ENCODE measurements at places on chromosomes 4 and X.
A peak's percentile ranks its signal among the peaks of the same experiment; 100 is the strongest.

GRCh38 chr4:107599841-107600240 is 120.2 kb downstream of the PAPSS1 start:
- DNase-seq, result peak; percentile 2

- DNase-seq, result peak; percentile 76
Observed at GRCh38 chr4:150867148-150867547, 147.9 kb downstream of the LRBA start.

- DNase-seq, result no peak
Observed at GRCh38 chr4:80197601-80198440, 518 bp downstream of the PRDM8 start.

DNA sequence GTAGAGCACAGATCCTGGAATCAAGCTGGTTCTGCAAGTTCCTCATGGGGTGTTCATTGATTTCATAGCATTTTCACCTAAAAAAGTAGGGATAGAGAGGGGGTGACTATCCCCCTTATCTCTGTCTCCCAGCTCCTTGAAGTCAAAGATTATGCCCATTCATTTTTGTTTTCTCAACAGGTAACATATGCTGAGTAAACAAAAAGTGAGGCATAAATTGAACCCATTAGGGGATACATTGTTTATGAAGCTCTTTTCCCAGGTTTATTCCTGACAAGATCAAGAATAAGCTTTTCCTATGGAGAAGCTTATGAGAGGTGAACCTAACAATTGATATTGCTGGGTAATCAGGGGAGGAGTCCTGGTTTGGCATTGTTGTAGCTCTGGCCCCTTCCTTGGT is 9.2 kb upstream of the ANAPC4 start:
- DNase-seq, result no peak

DNA sequence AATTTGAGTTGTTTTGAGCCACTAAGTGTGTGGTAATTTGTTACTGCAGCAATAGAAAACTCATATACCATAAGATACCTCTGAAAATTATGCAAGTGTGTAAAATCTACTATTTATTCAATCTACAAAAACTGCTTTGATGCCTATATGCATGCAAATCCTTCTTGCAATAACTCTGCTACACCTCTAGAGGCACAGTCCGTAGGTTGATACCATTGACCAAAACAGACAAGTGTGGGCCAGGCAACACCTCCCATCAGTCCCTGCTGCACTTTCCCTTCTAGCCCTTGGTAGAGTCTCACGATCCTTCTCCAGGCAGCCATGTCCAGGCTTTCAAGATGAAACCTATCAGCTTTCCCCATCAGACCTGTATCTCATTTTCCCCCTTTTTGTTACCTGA is 48.8 kb upstream of the FAM9A start:
- no peak for DNase-seq

DNA sequence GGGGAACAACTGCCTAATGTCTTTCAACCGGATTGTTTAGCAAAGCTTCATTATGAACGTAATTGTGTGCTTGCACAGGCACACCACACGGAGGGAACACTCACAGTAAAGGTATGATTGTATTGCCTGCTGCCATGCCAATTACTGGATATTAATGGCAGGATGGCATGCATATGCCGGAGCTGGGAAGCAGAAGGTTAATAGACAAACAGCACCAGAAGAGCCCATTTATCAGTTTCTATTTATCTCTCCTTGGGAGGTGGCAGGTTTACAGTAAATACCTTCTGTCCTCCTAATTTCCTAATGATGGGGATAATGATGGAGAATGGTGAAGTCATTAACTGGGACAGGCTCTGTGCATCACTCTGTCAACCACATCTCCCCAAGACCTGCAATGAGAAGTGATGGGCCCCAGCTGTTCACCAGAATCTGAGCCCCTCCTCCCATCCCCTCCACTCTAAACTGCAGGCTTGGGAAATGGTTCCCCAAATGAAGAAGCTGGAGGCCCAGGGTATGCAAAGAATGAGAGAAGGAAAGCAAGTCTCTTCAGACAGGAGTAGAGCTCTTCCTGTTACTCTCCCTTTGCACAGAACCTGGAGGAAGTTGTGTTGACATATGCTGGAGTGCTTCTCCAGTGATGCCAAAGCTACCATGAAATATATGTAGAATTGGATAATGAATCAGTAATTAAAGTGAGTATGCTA is 160.8 kb downstream of the NAA11 start:
- no peak for DNase-seq

GRCh38 chrX:13828392-13828791 is 11.5 kb upstream of the GPM6B start:
- no peak for DNase-seq

- peak; percentile 100 for DNase-seq
Observed at GRCh38 chr4:19945979-19946380, 305.7 kb upstream of the SLIT2 start.

GRCh38 chr4:170420255-170420693 is 330.5 kb upstream of the AADAT start:
- DNase-seq, result peak; percentile 46

GRCh38 chrX:68536884-68537283 is 38.0 kb downstream of the YIPF6 start:
- no peak for DNase-seq

- no peak for DNase-seq
Observed at GRCh38 chrX:153485396-153486080, 9.2 kb upstream of the BGN start.

DNA sequence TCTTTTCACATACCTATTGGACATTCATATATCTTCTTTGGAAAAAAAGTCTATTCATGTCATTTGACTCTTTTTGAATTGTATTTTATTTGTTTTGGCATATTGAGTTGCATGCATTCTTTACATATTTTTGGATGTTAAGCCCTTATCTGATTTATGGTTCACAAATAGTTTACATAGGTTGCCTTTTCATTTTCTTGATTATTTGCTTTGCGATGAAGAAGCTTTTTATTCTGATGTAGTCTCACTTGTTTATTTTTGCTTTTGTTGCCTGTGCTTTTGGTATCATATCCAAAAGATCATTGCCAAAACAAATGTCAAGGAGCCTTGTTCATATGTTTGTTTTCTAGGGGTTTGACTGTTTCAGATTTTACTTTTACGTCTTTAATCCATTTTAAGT is 43.9 kb downstream of the SPOCK3 start:
- no peak for DNase-seq

- no peak for DNase-seq
Observed at GRCh38 chrX:131709553-131709952, 165.7 kb downstream of the OR13H1 start.

GRCh38 chr4:104015680-104016079 is 295.9 kb upstream of the TACR3 start:
- peak; percentile 4 for DNase-seq

GRCh38 chr4:71709961-71710360 is 73.9 kb downstream of the GC start:
- DNase-seq, result no peak

- no peak for DNase-seq
Observed at GRCh38 chr4:3387154-3387942, 54.4 kb upstream of the HGFAC start.

GRCh38 chrX:111133389-111133788 is 37.4 kb downstream of the PAK3 start:
- DNase-seq, result no peak

DNA sequence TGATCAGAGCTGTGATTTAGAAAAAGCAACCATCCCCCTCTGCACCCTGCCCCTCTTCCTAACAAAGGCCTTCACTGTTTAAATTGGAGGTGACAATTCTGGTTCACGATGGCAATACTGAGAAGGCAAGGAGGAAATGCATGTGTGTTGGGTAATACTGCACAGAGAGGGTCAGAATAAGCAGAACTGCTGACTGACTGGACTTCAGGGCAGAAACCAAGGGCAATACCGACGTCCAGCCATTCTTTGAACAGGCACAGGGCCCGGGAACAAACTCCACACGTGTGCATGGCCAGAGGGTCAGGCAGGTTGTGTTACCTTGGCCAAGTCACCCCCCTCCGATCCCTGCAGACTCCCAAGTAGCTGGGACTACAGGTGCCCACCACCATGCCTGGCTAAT is 6.0 kb downstream of the ACSL1 start:
- DNase-seq, result no peak

- no peak for DNase-seq
Observed at GRCh38 chrX:44897539-44897938, 24.6 kb downstream of the KDM6A start.

DNA sequence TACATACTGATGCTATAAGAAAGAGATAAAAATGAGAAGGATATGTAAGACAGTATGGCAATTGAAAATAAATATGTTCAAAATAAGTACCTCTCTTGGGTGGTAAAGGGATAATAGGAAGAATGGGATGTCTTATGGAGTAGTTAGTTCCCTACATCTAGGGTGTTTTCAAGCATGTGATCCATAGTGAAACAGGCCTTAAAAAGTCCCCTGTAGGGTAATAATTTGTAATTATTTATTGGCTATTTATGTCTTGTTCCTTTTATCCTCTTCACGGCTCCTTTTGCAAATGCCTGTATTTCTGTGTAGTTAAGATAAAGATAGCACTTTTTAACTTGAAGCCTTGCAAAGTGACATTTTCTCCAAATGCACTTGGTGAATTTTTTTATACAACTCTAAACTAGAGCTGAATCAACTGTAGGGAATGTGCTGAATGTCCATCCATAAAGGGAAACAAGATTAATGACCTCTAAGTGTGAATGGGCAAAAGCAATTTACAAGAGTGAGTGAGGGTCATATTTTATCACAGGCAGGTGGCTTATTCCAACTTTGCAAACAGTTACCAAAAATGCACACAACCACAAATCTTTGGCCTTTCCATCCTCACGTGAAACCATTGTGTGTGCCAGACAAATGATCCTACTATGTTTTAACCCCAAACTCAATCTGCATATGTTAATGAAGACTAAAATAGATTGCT is 299.0 kb downstream of the KCNIP4 start:
- DNase-seq, result no peak

DNA sequence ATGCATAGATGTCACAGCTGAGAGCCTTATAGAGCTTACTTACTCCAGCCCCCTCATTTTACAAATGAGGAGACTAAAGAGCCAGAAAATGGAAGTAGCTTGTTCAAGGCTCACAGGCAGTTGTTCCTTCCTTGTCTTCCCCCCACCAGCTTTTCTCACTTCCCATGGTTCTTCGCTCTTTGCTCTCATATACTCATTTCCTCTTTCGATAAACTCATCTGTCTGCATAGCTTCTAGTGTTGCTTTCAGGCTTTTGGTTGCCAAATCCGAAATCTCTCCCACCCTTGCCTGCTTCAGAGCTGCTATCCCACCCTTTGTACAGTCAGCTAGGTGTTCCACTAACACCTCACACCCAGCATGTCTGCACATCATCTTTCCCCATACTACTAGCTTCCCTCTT is 25.0 kb upstream of the GJB1 start:
- no peak for DNase-seq

DNA sequence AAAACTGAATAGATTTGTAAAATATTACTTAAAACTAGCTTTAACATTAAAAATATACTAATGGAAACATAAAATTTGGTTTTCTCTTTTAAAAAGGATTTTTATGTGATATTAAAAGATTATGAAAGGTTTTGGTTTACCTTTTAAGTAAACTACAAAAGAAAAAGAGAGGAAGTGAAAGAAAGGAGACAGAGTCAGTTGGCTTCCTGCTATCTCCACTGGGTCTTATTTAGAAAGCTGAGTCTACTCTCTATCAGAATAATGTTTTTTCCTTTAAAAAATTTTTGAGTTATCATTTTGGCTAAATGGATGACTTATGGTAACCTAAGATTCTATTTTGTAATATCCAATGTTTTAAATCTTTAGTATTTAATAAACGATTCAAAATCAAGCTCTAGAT is 21.6 kb upstream of the ATP8A1 start:
- DNase-seq, result no peak

- DNase-seq, result no peak
Observed at GRCh38 chr4:121698236-121698671, 1.5 kb upstream of the ANXA5 start.

GRCh38 chr4:156933633-156934258 is 37.9 kb downstream of the PDGFC start:
- peak; percentile 87 for DNase-seq

GRCh38 chr4:112585977-112586736 is 50.6 kb downstream of the ZGRF1 start:
- no peak for DNase-seq

GRCh38 chr4:144298519-144298918 is 158.0 kb upstream of the GYPA start:
- peak; percentile 16 for DNase-seq

GRCh38 chr4:81685104-81685503 is 213.4 kb upstream of the RASGEF1B start:
- peak; percentile 10 for DNase-seq

- no peak for DNase-seq
Observed at GRCh38 chr4:57100979-57101651, 9.1 kb downstream of the IGFBP7 start.

- DNase-seq, result no peak
Observed at GRCh38 chr4:4485806-4486205, 56.0 kb downstream of the STX18 start.

- peak; percentile 87 for DNase-seq
Observed at GRCh38 chrX:2928583-2929434, at the start of gene ARSD. TSS of gene ARSD (minus strand) at chrX:2929339. CDS start at chrX:2929275, 64 bp downstream.

- no peak for DNase-seq
Observed at GRCh38 chr4:73800206-73800605, 36.3 kb upstream of the CXCL6 start.

DNA sequence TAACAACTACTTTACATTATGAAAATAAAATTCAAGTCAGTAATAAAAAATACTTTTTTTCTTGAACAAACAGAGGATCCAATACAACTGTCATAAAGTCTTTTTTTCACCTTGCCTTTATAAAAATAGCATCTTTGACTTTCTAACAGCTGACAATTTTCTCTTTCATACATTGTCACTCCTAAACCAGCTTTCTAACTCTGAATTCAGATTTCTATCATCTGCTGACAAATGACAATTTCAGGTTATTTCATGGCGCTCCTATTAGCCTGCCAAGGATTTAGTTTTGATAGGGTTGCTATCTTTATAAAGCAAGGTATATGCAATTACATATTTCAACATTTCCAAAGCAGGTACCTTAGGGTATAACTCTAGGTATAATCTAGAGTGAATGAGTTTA is 14.6 kb downstream of the NAA11 start:
- no peak for DNase-seq

DNA sequence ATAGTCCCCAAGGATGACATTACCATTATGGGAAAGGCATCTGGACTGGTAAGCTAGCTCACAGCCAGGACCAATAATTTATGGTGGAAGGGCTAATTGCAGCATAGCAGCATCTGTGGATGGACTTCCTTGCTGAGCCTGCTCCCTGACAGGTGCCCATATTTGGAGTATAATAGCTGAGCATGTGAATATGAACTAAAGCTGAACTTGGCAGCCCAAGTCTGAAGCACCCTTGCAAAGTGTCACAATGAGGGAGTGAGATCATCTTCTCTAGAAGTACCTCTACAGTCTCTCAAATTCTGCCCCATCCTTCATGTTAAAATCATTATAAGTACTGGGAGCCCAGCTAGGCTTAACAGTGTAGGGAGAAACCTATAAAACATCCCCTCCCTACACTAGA is 128.2 kb upstream of the INPP4B start:
- no peak for DNase-seq
